Activated naive CD4-positive, alpha-beta T cell treated with Interleukin-2 at 50 U/mL for 16 hours (primary cell): ENCODE measurements at places on chromosomes 4 and X.

- no peak for DNase-seq
Measured at GRCh38 chrX:140157611-140158010, 192.3 kb upstream of the CXorf66 start.

DNA sequence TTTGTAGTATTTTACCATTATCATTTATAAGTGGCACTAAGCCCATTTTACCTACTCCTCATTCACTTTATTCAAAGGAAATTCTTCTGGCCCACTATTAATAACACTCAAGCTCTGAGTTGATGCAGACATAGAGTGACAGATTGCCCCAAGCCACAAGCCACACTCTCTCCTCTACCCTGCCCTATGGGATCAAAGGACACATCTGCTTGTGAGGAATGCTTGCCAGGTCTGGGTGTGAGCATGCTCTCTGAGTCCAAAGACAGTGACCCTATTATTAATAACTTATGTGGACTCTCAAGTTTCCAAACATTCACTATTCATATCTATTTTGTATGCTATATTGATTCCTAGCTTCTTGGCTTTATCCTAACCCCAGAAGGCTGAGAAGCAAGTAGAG is 18.5 kb downstream of the ETNPPL start:
- DNase-seq: no peak

DNA sequence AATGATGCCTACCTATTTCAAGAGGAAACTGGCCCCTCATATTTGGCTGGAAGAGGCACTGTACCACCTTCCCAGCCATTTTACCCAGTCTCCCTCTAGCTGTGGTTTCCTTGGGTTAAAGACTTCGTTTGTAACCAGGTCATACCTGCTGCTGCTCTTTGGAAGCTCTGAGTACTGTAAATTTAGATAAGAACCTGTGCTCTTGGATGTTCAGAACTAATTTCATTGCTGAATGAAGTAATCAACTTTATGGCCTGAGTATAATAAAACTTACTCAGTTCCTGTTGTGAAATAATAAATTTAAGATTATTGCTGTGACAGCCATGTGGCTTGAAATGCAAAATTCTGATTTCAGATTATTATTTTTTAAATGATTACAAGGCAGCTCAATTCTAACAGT is 12.2 kb downstream of the MTTP start:
- DNase-seq: no peak

DNA sequence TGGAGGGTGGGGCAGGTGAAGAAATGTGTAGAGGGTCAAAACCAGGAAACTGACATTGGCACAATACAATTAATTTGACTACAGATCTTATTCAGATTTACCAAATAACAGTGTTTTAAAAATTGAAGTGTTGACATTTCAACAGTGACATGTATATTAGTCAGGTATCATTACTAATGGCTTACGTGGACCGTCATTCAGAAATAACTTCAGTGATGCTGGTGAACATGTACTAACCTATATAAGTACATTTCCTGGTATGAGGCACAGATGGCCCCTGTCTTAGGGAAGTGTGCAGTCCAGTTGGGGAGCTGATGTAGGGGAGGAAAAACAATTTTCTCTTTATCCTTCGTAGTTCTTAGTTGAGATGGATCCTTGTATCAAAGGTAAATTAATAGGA is 22.3 kb upstream of the MAOA start:
- no peak for DNase-seq
